ENCODE measurements at places on chromosomes 3 and 15. TPM values are rescaled to one million over a fixed set of nuclear protein-coding genes. Genes with fewer than 3 reads are reported as not detected.
A peak's percentile ranks its signal among the peaks of the same experiment; 100 is the strongest.

DNA sequence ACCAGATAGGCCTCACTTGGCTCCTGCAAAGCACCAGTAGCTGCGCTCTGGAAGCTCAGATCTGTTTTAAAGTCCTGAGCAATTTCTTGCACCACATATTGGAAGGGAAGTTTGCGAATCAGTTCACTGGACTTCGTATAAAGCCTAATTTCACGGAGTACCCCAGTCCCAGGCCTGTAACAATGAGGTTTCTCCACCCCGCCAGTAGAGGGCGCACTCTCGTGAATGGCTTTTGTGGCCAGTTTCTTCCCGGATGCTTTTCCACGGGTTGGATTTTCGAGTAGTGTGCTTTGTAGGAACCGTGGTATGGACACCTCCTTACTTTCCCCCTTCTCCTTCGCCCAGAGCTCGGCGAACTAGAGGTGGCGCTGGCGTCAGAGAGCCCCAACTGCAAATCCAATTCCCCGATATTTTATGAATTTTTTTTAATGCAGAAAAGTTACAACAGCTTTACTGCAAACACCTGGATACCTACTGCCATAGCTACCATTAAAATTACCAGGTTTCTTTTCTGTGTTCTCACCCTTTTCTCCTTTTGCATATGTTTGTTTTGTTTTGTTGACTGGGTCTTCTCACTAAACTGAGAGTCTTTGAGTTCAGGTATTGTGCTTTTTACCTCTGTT, 13.3 kb downstream of the RARB start:
- peaks cover 7% of the 10 kb centered on the region for H3K4me1 ChIP-seq
- no peak overlapping the region for H3K4me3 ChIP-seq

GRCh38 chr3:42159706-42160472, 68.7 kb downstream of the TRAK1 start:
- no peaks in the 10 kb centered on the region for H3K36me3 ChIP-seq
- peak; percentile 9 for DNase-seq
- peaks cover 21% of the 10 kb centered on the region for H3K4me1 ChIP-seq
- peak overlapping the region; percentile 0 for H3K4me3 ChIP-seq
- H3K27ac ChIP-seq = no peak overlapping the region

GRCh38 chr3:156628836-156629618, 45.4 kb upstream of the TIPARP start:
- H3K27me3 ChIP-seq = no peaks in the 10 kb centered on the region
- H3K27ac ChIP-seq = no peak overlapping the region
- H3K36me3 ChIP-seq = no peaks in the 10 kb centered on the region
- no peak for DNase-seq
- H3K4me1 ChIP-seq = no peaks in the 10 kb centered on the region

GRCh38 chr15:85609492-85609891, 185.2 kb downstream of the KLHL25 start:
- DNase-seq = no peak
- no peak overlapping the region for H3K4me3 ChIP-seq
- H3K4me1 ChIP-seq = peaks cover 25% of the 10 kb centered on the region
- H3K27me3 ChIP-seq = no peaks in the 10 kb centered on the region

GRCh38 chr3:126888186-126888760, 94.6 kb upstream of the PLXNA1 start:
- H3K36me3 ChIP-seq = no peaks in the 10 kb centered on the region
- peaks cover 30% of the 10 kb centered on the region for H3K4me1 ChIP-seq
- no peaks in the 10 kb centered on the region for H3K27me3 ChIP-seq
- peak overlapping the region; percentile 14 for H3K27ac ChIP-seq
- H3K4me3 ChIP-seq = no peak overlapping the region

DNA sequence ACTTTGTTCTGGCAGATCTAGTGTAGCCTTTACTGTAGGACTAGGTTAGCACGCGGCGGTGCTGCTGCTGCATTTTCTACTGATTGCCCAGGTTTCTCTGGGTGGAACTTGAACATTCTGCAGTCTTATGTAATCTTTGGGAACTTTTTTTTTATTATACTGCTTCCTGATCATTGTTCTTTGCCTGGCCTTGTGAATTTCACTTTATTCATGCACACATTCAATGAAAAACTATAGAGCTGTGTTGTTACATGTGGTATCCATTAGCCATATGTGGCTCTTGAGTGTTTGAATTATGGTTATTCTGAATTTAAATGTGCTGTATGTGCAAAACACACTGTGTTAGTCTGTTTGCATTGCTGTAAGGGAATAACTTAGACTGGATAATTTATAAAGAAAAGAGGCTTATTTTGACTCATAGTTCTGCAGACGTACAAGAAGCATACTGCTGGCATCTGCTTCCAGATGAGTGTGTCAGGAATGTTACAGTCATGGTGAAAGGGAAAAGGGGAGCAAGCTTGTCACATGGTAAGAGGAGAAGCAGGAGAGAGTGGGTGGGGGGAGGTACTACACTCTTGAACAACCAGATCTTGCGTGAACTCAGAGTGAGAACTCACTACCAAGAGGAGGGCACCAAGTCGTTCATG, 26.5 kb downstream of the MEF2A start:
- no peak for DNase-seq
- H3K4me3 ChIP-seq = no peak overlapping the region
- H3K27me3 ChIP-seq = no peaks in the 10 kb centered on the region
- peaks cover 3% of the 10 kb centered on the region for H3K4me1 ChIP-seq
- no peak overlapping the region for H3K27ac ChIP-seq
- H3K36me3 ChIP-seq = peaks cover 31% of the 10 kb centered on the region

- H3K4me3 ChIP-seq = no peak overlapping the region
- H3K36me3 ChIP-seq = no peaks in the 10 kb centered on the region
- DNase-seq = no peak
- no peaks in the 10 kb centered on the region for H3K27me3 ChIP-seq
- peaks cover 23% of the 10 kb centered on the region for H3K4me1 ChIP-seq
- no peak overlapping the region for H3K27ac ChIP-seq
Observed at GRCh38 chr3:7700539-7700938, 801.1 kb upstream of the LMCD1 start.

GRCh38 chr3:174315225-174315624, 543.9 kb upstream of the NAALADL2 start:
- no peaks in the 10 kb centered on the region for H3K4me1 ChIP-seq
- H3K4me3 ChIP-seq = no peak overlapping the region
- H3K27me3 ChIP-seq = no peaks in the 10 kb centered on the region
- peaks cover 3% of the 10 kb centered on the region for H3K36me3 ChIP-seq
- no peak overlapping the region for H3K27ac ChIP-seq
- no peak for DNase-seq

GRCh38 chr15:27608248-27608647, 490.9 kb downstream of the OCA2 start:
- H3K4me3 ChIP-seq = no peak overlapping the region
- DNase-seq = no peak
- peaks cover 2% of the 10 kb centered on the region for H3K36me3 ChIP-seq
- no peaks in the 10 kb centered on the region for H3K4me1 ChIP-seq
- H3K27me3 ChIP-seq = no peaks in the 10 kb centered on the region

GRCh38 chr3:189512039-189512438, 119.2 kb upstream of the TP63 start:
- DNase-seq = no peak
- peaks cover 22% of the 10 kb centered on the region for H3K4me1 ChIP-seq
- no peak overlapping the region for H3K27ac ChIP-seq
- no peaks in the 10 kb centered on the region for H3K36me3 ChIP-seq
- no peaks in the 10 kb centered on the region for H3K27me3 ChIP-seq

- no peak overlapping the region for H3K4me3 ChIP-seq
- no peak overlapping the region for H3K27ac ChIP-seq
- H3K36me3 ChIP-seq = no peaks in the 10 kb centered on the region
Observed at GRCh38 chr3:94248042-94248441, 185.2 kb downstream of the NSUN3 start.

GRCh38 chr3:175274474-175275218, 415.5 kb downstream of the NAALADL2 start:
- H3K36me3 ChIP-seq = no peaks in the 10 kb centered on the region

DNA sequence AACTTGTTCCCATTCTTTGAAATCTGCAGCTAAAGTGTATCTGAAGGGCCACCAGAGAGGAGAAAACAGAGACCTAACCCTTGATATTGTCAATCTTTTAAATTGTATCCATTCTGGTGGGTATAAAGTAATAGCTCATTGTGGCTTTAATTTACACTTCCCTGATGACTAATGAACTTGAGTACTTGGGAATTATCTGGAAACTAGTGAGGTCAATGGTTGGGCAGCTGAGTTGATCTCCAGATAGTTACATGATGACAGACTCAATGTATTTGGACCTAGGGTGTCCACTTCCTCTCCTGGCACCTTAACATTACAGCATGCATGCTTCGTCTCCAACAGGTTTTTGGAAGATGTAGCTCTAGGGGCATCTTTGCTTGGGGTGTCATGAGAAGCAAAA, 195.2 kb downstream of the PDCD6IP start:
- peaks cover 6% of the 10 kb centered on the region for H3K36me3 ChIP-seq
- H3K4me1 ChIP-seq = no peaks in the 10 kb centered on the region
- H3K4me3 ChIP-seq = no peak overlapping the region

DNA sequence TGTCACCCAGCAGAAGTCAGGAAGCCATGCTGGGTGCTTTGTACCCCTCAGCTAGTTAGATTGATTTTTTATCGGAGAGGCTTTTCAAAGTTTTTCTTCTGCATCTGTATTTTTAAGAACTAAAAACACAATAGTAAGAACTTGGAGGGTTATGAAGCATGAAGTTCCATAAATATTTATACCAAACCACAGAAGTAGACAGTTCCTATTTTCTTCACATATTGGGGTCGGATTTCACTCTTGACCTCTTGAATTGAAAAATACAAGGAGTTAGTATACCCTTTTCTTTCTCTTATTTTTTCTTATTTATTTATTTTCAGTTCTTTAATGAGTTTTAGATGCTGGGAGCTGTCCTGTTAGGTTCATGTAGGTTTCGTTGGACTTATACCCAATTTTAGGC, 35.1 kb downstream of the SLC25A26 start:
- H3K27me3 ChIP-seq = no peaks in the 10 kb centered on the region
- no peak for DNase-seq
- no peak overlapping the region for H3K27ac ChIP-seq
- no peak overlapping the region for H3K4me3 ChIP-seq

DNA sequence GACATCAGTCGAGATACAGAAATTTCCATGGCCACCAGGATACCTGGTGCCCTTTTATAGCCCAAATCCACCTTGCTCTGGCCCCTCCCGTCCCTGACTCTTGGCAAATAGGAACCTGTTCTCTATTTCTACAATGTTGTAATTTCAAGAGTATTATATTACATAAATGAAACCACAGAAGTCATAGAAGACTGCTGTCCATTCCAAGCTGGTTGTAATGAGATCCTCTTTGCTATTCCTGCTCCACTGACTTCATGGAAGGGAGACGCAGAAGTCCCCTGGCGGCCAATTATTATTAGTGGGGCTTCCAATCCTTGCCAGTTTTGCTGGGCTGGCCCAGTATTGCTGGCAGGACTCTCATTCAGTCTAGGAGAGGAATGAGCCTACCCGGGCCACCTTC, 26.6 kb downstream of the DCP1A start:
- H3K4me3 ChIP-seq = no peak overlapping the region
- no peak for DNase-seq
- peaks cover 5% of the 10 kb centered on the region for H3K36me3 ChIP-seq
- no peaks in the 10 kb centered on the region for H3K27me3 ChIP-seq
- no peak overlapping the region for H3K27ac ChIP-seq

GRCh38 chr15:64583519-64583918, 123.1 kb downstream of the ZNF609 start:
- no peak overlapping the region for H3K4me3 ChIP-seq
- H3K27me3 ChIP-seq = no peaks in the 10 kb centered on the region
- peak overlapping the region; percentile 13 for H3K27ac ChIP-seq

- no peaks in the 10 kb centered on the region for H3K27me3 ChIP-seq
- H3K4me1 ChIP-seq = peaks cover 10% of the 10 kb centered on the region
- H3K4me3 ChIP-seq = no peak overlapping the region
Observed at GRCh38 chr3:127706312-127706711, 33.6 kb downstream of the ABTB1 start.

- DNase-seq = no peak
- H3K27ac ChIP-seq = no peak overlapping the region
- H3K4me3 ChIP-seq = no peak overlapping the region
- H3K27me3 ChIP-seq = peaks cover 38% of the 10 kb centered on the region
- peaks cover 4% of the 10 kb centered on the region for H3K4me1 ChIP-seq
Observed at GRCh38 chr15:89820666-89821611, 6.3 kb upstream of the ANPEP start.

- H3K4me1 ChIP-seq = peaks cover 40% of the 10 kb centered on the region
- H3K36me3 ChIP-seq = peaks cover 5% of the 10 kb centered on the region
- no peak for DNase-seq
- no peak overlapping the region for H3K4me3 ChIP-seq
- no peaks in the 10 kb centered on the region for H3K27me3 ChIP-seq
Observed at GRCh38 chr15:85707519-85708338, 87.0 kb downstream of the KLHL25 start.

DNA sequence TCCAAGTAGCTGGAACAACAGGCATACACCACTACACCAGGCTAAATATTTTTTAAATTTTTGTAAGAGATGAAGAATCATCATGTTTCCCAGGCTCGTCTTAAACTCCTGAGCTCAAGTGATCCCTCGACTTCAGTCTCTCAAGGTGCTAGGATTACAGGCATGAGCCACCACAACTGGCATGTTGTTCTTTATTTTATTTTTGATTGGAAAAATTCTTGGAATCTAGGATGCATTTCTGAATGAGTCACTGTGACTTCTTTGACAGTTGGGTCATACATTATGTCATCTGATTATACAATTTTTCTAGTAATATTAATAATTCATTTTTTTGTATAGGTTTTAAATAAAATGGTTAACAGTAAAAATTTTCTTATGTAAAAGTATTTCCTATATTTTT, 870.2 kb downstream of the SI start:
- no peak overlapping the region for H3K4me3 ChIP-seq
- peaks cover 2% of the 10 kb centered on the region for H3K36me3 ChIP-seq
- DNase-seq = no peak
- no peak overlapping the region for H3K27ac ChIP-seq
- peaks cover 5% of the 10 kb centered on the region for H3K4me1 ChIP-seq

DNA sequence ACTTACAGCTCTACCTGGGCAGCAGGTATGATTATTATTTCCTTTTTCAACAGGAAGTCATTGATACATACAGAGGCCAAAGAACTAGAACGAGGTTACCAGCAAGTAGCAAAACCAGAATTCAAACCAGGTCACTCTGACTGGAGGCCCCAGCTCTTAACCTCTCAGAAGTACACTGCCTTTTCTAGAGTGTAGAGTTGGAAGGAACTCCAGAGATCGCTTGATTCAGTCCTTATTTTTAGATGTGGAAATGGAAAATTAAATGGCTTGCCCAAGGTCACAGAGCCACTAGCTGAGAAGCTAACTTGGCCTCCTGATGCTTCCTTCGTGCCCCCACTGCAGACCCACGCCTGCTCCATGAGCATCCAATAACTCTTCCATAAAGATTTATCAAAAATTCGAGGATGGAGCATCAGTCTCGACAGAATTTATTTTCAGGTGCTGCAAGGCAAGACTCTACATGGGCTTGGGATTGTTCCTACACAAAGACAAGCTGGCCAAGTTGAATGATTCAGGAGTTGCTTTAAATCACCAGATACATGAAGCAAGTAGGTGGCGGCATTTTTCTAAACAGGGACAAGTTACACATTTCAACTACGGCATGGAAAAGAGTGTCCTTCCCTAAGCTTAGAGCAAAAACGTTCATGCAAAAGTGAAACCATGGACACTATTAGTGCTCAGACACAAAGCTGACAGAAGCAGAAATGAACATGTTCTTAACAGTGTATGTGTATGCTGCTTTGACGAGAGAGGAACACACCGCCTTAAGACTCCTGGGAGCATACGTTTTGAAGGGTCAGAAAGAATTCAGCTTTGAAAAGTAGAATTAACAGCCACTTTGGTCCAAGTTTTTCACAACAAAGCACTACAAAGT, 235.7 kb downstream of the THRB start:
- no peak for DNase-seq
- no peaks in the 10 kb centered on the region for H3K4me1 ChIP-seq
- H3K27me3 ChIP-seq = no peaks in the 10 kb centered on the region
- H3K36me3 ChIP-seq = no peaks in the 10 kb centered on the region
- no peak overlapping the region for H3K27ac ChIP-seq

KNG1 gene
- total RNA-seq = not detected

PCBP4 gene
- 235 TPM for total RNA-seq

PYGO1 gene
- 32.2 TPM for total RNA-seq

TP63 gene
- total RNA-seq = not detected

NANOGP8 gene
- total RNA-seq = 0.34 TPM

ZKSCAN7 gene
- total RNA-seq = 21.0 TPM

PPIB gene
- 398 TPM for total RNA-seq
